ENCODE measurements at places on chromosomes 7 and 10.

DNA sequence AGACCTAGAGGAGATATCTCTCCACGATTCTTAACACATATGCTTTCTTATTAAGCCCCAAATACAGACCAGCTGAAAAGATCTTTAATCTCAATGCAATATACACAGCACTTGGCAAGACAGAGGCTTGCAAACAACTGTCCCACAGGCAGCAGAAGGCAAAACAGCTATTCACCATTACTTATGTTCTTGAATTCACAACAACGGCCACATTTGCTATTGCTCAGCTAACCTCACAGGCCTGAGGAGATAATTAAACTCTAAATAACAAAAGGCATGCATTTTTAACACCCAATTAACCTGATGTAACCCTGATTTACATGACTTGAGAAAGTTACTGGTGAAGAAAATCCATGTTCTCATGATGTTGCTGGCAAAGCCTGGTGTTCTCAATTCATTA, 216.4 kb downstream of the CRPPA start:
- no peak for DNase-seq

DNA sequence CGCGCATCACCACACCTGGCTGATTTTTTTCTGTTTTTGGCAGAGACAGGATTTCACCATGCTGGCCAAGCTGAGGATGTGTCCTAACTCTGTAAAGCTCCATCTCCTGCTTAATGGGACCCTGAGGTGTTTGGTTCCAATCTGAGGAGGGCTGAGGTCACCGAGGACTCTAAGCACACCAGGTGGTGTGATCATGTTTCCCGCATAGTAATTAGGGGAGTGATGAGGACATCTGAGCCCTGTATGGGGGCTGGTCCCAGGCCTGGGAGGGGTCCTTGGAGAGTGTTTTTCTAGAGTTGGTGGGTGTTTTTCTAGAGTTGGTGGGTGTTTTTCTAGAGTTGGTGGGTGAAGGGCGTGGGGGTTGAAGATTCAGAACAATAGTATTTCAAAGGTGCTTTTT, 3.0 kb upstream of the ABHD11 start:
- DNase-seq: no peak

- peak; percentile 26 for DNase-seq
Measured at GRCh38 chr10:120511165-120511564, 54.1 kb downstream of the PLPP4 start.

- peak; percentile 89 for DNase-seq
Measured at GRCh38 chr10:58734116-58734515, 221.4 kb downstream of the BICC1 start.

DNA sequence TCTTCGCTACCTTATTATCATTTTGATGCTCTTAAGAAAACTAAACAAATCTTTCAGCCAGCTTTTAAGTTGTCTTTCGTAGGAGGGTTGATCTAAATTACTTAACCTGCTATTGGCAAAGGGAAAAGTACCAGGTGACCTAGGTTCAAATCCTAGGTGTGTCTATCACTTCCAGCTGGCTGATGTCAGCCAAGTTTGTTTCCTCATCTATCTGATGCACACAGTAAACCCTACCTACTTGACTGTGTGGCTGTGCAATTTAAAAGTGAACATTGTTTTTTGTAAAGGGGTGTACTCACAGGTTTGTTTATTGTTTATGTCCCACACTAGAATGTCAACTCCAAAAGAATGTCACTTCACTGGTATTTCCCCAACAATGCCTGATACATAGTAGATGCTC, 21.9 kb upstream of the CAMK1D start:
- DNase-seq: no peak

- peak; percentile 80 for DNase-seq
Measured at GRCh38 chr7:93160410-93160809, 12.2 kb upstream of the SAMD9L start.

GRCh38 chr7:139860090-139860775, 31.2 kb downstream of the TBXAS1 start:
- no peak for DNase-seq

DNA sequence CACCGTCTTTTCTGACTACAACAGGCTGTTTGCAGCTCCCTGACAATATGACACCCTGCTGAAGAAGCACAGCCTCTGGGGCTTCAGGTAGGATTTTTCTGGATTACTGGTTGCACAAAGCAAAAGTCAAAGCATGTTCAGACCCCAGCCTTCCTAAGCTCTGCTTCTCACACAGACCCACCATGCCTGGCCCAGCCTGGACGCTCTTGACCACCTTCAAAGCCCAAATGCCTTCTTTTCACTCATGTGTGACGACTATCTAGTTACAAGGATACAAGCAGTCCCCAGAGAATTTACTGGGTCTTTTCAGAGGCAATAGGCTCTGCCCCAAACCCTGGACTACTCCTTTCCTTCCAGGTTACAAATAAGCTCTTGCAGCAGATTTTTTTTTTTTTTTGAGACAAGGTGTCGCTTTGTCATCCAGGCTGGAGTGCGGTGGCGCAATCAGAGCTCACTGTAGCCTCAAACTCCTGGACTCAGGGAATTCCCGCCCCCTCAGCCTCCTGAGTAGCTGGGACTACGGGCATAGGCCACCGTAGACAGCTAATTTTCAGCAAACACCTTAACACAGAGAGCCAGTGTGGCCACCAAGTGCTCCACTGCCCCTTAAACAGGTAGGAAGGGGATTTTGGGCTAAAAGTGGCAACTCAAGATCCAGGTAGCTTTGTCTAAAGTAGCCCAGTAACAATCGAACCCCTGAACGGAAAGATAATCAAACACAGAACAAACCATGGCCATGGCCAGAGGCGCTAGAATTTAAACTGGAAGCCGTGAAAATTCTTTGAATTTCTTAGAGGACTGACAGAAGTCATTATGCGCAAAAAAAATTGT, 16.2 kb downstream of the SVIL start:
- DNase-seq: no peak

GRCh38 chr10:34875061-34875460, 60.0 kb upstream of the PARD3 start:
- DNase-seq: no peak

DNA sequence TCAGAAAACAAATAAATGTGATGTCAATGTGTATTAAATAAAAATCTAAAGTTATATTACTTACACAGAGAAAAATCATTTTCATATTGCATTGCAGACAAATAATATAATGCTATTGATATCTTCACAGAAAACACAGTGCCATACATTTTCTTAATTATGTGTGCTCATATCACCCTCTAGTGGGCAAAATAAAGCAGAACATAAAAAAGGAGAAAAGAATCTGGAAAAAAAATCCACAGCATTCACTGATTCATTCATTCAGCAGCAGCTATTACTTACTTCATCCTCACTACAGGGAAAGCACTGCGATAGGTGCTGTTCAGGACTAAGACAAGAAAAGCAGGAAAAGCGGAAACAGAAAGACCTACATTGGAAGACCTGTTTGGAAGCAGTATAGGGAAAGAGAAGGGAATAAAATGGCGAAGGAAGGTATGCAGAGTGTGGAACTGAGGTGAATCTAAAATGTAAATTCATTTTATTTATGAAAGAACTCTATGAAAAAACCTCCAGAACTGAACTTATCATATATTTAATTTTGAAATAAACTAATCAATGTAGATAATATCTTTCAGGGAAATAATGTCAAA, 73.2 kb downstream of the POT1 start:
- DNase-seq: peak; percentile 50

DNA sequence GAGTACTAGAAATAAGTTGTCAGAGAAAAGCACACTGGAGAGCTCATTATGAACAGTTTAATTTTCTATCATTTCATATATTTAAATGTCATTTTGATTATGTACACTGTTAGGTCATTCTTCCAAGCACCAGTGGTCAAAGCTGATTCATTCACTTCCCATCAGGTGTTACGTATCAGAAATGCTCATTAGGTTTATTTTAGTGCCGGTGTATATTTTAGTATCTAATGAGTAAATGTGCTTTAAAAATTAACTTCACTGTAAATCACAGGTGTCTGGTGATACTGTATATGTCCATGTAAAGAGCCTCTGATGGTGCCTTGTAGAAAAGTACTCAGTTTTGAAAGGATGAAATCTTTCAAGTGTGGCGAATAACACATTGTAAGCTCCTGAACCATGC, 3.5 kb downstream of the DMTF1 start:
- DNase-seq: no peak

DNA sequence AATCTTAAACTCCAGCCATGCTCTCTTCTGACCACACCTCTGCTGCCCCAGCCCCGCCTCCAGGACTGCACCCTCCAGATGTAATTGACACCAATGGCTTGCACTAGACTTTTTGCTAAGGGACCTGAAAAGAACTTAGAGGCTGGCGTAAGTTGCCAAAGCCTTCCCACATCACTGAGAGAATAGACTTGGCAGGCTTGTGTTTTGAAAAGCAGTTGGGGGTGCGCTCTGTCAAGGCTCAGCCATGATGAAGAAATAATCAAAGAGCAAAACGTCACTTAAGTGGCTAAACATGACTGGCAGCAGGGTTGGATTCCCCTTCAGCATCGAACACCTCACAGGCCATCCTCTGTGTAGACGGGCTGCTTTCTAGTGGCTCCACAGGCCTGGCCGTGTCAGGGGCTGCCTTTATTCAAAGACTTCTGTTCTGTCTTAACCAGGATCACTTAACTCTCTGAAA, 195.2 kb upstream of the C7orf33 start:
- DNase-seq: no peak

- no peak for DNase-seq
Measured at GRCh38 chr7:120837599-120837998, 20.3 kb downstream of the TSPAN12 start.

DNA sequence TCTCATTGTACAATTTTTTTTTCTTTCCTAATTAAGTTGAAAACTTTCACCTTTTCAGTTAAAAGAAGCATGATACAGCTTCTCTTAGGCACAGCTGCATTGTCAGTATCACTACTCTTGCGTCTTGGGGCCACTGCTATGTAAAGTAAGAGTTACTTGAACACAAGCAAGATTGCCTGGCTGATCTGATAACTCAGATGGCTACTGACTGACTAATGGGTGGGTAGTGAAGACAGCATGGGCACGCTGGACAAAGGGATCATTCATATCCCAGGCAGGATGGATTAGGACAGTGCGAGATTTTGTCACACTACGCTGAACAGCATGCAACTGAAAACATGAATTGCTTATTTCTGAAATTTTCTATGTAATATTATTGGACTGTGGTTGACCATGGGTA, 11.6 kb upstream of the ADAMTS14 start:
- no peak for DNase-seq

DNA sequence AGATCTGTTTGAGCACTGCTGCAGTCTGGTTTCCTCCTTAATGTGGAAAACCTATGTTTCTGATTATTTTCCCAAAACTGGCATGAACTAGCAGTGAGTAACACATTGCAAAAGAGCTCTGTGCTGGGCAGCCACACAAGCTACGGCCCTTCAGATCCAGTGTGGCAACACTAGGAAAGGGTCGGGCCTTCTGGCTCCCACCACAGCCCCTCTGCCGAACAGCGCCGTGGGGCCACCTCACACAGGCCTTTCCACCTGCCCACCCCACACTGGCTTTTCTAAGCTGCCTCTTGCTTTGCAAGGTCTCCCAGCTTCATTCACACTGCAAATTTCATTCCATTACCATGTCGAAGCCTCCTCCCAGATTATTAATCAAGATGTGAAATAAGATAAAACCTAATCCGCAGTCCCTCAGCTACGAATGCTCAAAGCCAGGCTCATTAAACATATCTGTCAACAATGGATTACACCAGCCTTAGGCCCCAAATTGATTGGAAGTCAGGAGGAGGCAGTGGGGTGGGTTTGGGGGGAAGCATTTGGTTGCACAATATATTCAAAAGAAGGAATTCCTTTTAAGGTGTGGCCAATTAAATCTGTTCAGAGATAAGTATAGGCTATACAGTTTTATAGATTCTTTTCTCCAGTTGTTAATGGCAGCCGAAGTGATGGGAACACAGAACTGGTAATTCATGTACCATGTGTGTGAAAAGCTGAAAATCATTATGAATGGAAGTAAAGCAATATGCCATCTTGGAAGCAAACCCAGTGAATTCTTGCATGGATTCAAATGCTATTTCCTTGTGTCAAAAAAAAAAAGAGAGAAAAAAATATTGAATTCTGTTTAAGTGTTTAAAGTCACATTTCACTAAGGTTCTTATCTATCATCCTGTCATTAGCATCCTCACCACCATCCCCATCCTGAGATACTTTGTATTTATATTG, 223.7 kb downstream of the MTERF1 start:
- DNase-seq: peak; percentile 6

DNA sequence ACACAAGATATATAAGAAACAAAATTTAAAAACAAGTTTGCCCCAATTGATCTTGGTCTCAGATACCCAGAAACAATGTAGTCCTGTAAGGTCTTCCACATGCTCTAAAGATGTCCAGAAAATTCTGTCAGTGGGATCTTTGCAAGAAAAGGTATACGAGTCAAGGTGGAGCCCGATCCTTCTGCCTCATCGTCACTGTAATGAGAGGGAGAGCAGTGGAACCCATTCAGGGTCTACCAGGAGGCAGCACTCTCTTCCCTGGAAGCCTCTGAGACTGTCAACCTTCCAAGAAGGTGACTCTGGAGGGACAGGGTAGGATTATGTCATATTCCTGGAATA, 112.8 kb downstream of the JCAD start:
- no peak for DNase-seq

Measured in EH (cell line).